ENCODE measurements at places on chromosomes 11 and 22. TPM values are rescaled to one million over a fixed set of nuclear protein-coding genes. Genes with fewer than 3 reads are reported as not detected.

Gene CEP164
- total RNA-seq: 20.8 TPM

Gene KREMEN1
- total RNA-seq: 84.1 TPM

Gene CD248
- total RNA-seq: not detected

Gene PATE2
- not detected for total RNA-seq

Gene OR51I1
- not detected for total RNA-seq

Gene ARHGAP42
- total RNA-seq: 21.2 TPM

- no peak for DNase-seq
Observed at GRCh38 chr11:116409238-116409637, 363.5 kb downstream of the BUD13 start.

DNA sequence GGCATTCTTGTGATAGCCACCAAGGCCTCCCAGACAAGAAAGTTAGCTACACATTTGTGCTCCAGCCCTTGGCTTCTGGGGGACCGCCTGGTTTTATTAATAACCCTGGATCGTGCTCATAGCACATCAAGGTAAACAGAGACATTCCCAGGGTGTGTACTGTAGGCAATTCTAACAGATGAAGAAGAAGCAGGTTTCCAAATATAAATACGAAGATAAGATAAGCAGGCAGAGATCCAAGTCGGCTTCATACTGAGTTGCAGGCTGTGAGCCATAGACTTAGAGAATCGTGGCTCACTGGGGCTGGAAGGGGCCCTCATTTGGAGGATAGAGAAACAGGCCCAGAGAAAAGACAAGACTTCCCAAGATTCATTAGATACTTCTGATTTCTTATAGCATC lies 131.4 kb downstream of the TENM4 start:
- no peak for DNase-seq

DNA sequence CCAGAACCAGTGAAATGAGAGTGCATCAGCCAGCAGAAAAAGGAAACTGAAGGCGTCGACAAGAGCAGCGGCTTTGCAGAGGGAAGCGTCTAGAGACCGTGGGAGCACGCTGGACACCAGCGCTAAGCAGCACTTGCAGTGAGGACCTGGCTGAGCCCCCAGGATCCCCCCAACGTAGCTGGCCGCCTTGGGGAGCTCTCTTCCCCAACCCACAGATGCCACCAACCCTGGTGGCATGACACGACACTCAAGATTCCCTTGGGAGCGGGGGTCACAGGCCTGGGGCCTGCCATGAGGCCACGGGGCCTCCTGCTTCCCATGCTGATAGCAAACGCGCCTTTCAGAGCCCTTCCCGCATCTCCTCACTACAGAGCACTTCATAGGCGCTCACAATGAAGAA lies 13.4 kb upstream of the TESMIN start:
- no peak for DNase-seq

DNA sequence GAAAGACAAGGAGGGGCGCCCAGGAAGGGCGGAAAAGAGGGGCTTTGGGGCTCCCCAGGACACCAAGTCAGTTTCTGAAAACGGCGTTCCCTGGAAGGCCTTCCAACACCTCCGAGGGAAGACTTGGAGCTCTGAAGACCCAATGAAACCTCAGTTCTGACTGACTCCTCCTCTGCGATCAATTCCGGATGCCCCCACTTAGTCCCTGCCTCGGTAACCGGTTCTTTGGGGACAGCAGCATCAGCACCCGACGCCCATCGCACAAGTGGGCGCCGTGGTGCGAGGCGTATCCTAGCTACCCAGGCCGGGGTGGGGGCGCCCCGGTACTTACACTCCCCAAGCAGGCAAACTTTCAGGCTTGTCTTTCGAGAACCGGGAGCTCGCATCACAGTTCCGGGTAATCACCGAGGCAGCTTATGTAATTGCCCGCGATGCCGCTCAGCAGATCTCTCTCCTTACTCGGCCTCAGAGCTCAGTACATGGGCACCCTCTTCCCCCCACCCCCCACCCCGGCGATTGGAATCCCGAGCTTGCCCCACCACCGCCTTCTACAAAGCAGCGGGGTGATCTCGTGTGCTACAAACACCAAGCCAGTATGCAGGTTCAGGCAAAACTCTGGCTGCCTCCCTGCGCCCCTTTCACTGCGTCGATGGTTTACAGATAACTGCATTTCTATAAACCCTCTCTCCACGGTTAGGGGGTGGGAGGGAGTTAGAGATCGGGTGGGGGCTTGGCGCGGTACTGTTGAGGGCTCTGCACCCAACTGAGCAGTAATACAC lies 2.0 kb downstream of the TENM4 start:
- no peak for DNase-seq

GRCh38 chr11:124167826-124168231 lies 15.3 kb upstream of the OR10D3 start:
- no peak for DNase-seq

- DNase-seq: no peak
Observed at GRCh38 chr11:12167061-12168000, 56.9 kb downstream of the MICAL2 start.

DNA sequence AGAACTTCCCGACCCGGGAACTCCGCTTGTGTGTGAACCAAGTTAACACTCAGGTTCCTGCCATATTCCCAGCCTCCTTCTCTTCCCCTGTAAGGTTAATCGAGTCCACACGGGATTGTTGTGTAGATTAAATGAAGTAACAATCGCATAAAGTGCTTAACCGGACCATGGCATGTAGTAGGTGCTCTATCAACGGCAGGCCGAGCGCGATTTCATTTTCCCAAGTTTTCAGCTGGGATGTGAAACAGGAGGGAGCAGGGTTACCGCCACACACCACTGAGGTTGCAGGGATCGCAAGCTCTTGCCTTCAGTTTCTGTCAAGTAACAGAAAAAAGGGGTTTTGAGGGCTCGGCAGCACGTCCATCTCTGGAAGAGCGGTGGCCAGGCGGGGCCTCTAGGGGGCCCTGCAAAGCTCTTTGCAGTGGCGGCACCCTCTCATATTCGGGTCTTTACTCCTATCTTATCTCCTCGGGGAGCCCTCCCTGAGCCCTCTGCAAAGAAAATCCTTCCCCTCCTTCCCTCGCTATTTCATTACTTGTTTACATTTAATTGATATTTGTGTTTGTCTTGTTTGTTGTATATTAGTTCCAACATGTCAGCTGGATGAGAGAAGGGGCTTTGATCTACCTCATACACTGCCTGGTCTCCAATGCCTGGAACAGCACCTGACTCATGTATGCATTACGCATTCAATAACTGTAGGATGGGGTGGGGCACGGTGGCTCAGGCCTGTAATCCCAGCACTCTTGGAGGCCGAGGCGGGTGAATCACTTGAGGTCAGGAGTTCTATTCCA lies 816 bp upstream of the PLEKHA7 start:
- no peak for DNase-seq

DNA sequence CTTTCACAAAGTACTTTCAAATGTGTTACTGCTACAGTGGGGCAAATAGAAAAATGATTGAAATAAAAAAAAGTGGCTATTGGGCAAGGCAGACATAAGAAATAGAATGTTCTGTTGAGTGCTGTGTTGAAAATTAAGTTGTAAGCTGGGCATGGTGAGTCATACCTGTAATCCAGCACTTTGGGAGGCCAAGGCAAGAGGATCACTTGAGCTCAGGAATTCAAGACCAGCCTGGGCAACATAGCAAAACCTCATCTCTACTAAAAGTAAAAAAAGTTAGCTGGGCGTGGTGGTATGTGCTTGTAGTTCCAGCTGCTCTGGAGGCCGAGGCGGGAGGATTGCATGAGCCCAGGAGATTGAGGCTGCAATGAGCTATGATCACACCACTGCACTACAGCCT lies 26.9 kb upstream of the LDHA start:
- no peak for DNase-seq

DNA sequence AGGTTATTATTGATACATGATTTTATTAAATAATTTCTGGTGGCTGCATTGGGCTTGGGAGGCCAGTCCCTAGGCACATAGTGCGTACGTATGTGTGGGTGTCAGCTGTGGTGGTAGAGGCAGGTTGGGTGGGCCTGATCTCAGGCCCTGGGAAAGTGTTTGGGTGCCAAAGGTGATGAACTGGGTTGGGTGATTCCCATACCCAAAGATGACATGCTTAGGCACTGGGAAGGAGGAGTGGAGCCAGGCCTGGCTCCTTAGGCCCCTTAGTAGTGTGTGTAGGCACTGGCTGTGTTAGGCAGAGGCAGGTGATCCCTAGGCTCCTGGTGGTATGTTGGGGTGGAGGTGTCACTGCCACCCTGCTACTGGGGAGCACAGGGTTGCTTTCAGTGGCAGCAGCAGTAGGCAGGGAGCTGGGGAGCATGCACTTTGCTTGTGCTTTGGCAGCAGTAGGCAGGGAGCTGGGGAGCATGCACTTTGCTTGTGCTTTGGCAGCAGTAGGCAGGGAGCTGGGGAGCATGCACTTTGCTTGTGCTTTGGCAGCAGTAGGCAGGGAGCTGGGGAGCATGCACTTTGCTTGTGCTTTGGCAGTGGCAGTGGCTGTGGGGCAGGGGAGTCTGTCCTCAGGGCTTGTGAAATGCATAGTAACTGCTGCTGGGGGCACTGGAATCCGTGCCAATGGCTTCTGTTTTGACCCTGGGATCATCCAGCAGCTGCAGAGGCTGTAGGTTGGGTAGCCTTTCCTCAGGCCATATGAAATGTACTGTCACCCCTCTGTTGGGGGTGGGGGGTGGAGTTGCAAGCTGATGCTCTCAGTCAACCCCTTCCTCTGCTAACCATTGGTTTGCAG lies 84.4 kb downstream of the RRM1 start:
- no peak for DNase-seq

DNA sequence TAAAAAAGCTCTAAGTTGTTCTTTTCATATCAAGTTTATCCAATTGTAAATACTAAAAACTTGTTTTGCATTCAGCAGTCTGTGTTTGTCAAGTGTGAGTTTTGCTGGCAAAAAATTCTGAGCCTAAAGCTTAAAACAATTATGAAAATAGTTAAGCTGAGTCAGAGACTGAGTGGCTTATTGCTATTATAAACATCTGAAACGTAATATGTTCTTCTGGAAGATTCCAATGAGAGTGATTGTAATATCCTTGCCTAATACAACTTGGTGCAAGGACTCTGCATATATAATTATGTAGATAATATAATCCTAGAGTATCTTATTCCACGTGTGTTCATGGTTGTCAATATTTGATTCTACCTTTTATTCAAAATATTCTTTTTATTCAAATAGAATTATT lies 14.1 kb upstream of the NUP50 start:
- DNase-seq: no peak

- DNase-seq: no peak
Observed at GRCh38 chr11:11660363-11660740, 38.5 kb upstream of the GALNT18 start.

GRCh38 chr11:119347242-119347641 lies 737 bp upstream of the MFRP start:
- DNase-seq: no peak

- peak; percentile 33 for DNase-seq
Observed at GRCh38 chr11:43868852-43869567, 11.6 kb upstream of the ALKBH3 start.

DNA sequence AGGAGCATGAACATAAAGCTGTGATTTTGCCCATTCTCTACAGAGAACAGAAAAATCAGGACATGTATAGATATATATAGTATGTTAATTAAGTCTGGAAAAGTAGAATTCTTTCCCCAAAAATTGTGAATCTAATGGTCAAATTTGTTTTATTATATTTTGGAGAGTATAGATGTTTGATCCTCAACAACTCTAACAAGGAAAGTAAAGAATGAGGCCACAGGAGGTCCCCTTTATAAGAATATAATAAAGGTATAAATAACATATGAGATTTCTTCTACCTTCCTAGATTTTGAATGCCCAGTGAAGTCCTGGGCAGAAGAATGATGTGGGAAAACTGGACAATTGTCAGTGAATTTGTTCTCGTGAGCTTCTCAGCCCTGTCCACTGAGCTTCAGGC lies at the start of gene OR10A4:
TSS of gene OR10A4 (plus strand) at position 301 of the 400 bp plus-strand sequence. CDS start at position 324, 23 bp downstream.
- no peak for DNase-seq

GRCh38 chr11:33801821-33802193 lies 27.5 kb upstream of the FBXO3 start:
- no peak for DNase-seq

DNA sequence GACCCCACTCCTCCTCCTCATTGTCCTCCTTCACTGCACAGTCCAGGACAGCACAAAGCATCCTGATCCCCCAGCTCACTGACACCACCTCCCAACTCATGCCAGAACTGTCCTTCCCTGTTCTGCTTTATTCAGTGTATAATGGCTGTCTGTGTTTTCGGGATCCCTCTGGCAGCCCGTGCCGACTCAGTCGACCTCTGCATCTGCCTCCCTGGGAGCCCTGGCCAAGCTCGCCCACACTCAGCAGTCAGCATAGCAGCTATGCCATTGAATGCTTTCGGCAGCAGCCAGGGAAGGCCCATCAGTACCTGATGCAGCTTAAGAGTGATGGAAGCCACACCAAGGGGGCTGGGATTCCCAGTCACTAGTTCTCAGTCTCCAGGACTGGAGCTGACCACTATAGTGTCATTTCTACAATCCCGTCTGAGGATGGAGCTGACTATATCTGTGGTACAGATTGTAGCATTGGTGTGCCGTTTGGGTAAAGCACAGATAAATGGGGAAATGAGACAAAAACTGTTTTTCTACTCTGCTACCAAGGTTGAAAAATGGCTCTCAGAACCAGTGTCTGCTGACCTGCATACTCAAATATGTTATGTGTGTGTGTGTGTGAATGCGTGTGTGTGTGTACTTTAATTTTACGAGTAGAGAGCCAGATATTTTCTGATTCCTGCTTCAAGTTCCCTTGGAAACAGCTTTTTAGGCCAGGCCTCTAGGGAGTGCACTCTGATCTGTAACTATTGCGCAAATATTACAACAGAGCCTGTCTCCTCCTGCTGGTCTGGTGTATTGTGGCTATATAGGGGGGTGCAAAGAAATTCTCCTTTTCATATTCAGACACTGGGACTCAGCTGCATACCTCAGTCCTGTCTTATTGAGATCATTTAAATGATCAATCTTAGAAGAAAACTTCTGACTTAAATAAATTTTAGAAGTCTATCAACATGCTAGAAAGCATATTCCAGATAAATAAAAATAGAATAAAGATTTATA lies 78.8 kb upstream of the TOP3B start:
- peak; percentile 41 for DNase-seq

- no peak for DNase-seq
Observed at GRCh38 chr22:46617207-46617985, 2.8 kb upstream of the GRAMD4 start.

DNA sequence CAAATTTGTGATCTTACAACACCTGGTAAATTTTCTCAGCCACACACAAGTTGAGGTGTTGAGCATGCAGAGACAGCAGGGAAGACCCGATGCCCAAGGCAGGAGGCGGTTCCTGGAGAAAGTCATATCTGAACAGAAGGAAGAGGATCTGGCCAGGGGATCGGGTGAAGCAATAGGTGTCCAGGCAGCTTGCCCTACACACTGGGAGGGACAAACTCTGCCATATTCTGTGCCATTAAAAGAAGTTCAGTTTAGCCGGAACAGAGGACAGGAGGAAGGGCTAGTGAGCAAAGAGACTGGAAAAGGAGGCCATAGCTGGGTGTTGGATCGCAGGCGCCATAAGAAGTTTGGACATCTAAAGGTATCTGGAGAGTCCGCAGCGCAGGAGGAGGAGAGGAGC lies 76.5 kb downstream of the TMPRSS5 start:
- no peak for DNase-seq

GRCh38 chr11:105719073-105719822 lies 109.4 kb downstream of the GRIA4 start:
- DNase-seq: no peak

GRCh38 chr11:113568566-113568965 lies 93.4 kb upstream of the DRD2 start:
- DNase-seq: no peak

- no peak for DNase-seq
Observed at GRCh38 chr11:14582793-14583192, 60.8 kb upstream of the PDE3B start.
